Left colon (tissue), 2 donors: ENCODE measurements at places on chromosomes 2 and 18. TPM values are rescaled to one million over a fixed set of nuclear protein-coding genes. Genes with fewer than 3 reads are reported as not detected.

The SIX3 gene
- total RNA-seq, result not detected

The ST6GAL2 gene
- total RNA-seq, result 1.8 TPM

The STPG4 gene
- total RNA-seq, result 0.43 TPM

The GBX2 gene
- total RNA-seq, result not detected

The TXNDC2 gene
- not detected for total RNA-seq

The DAW1 gene
- total RNA-seq, result not detected

The CYS1 gene
- total RNA-seq, result 1.6 TPM

The MPV17 gene
- total RNA-seq, result 32.4 TPM

The CACNB4 gene
- total RNA-seq, result 0.55 TPM

The PPP4R3B gene
- total RNA-seq, result 64.7 TPM

The C2orf81 gene
- 1.7 TPM for total RNA-seq

The ALPI gene
- 21.1 TPM for total RNA-seq

The RND3 gene
- 77.8 TPM for total RNA-seq

The LDLRAD4 gene
- total RNA-seq, result 33.6 TPM

The DLX2 gene
- 0.11 TPM for total RNA-seq

The LOXHD1 gene
- not detected for total RNA-seq

The LINC00305 gene
- not detected for total RNA-seq

The GALNT14 gene
- not detected for total RNA-seq

The KATNAL2 gene
- total RNA-seq, result 3.7 TPM

The RIT2 gene
- not detected for total RNA-seq

The FKBP7 gene
- total RNA-seq, result 3.5 TPM

The TMEM163 gene
- total RNA-seq, result not detected

The PSD4 gene
- 68.4 TPM for total RNA-seq

The NLRC4 gene
- 0.79 TPM for total RNA-seq

The AFTPH gene
- 59.7 TPM for total RNA-seq

The TM4SF20 gene
- 3.8 TPM for total RNA-seq
